SIG-M5 (cell line): ENCODE measurements at places on chromosomes 11 and 22.

GRCh38 chr11:8971196-8971923 lies 7.1 kb upstream of the TMEM9B start:
- DNase-seq = no peak

- no peak for DNase-seq
Observed at GRCh38 chr11:120869516-120870011, 154.3 kb upstream of the TBCEL start.

DNA sequence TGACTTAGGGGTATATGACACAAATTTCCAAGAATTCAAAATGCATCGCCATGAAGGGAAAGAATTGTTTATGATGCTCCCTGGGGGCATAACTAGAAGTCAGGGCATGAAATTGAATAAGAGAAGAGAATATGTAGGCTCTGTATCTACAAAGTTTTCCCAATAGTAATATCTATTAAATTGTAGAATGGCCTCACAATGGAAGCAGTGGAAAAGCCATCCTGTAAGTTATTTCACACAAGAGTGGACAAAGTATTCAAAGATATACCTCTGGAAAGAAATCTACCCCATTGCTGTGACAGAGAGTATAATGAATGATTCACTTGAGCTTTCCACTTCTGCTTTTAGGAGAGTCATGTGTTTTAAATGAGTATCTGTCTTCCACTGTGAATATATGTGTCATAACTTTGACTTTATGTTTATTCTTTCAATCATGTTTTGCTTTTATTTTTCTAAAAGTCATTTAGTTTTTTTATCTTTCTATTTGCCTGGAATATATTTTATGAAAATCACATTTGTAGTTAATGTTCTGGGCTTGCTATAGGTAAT lies 65.7 kb upstream of the DDI1 start:
- DNase-seq = no peak

- DNase-seq = no peak
Observed at GRCh38 chr22:19224985-19225384, 46.4 kb upstream of the SLC25A1 start.

DNA sequence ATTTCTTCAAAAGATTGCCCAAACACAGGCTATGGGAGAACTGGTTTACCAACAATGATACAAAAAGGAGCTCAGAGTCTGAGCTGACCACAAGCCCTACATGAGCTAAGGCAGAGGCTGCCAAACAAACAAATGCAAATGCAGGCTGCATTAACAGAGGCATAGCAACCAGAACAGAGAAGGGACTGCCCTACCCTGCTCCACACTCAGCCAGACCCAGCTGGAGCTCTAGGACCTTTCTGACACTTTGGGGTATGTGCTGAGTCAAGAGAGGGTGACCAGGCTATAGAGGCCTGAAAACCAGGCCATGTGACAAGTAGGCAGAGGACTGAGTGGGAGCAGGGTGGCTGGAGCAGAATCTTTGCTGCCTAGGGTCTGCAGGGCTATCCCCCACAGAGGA lies 17.8 kb upstream of the P2RY2 start:
- no peak for DNase-seq

GRCh38 chr11:15673408-15673831 lies 558.7 kb downstream of the INSC start:
- no peak for DNase-seq

- no peak for DNase-seq
Observed at GRCh38 chr11:44600261-44600660, 34.8 kb downstream of the CD82 start.

GRCh38 chr11:78203184-78203583 lies 14.5 kb downstream of the USP35 start:
- DNase-seq = no peak

DNA sequence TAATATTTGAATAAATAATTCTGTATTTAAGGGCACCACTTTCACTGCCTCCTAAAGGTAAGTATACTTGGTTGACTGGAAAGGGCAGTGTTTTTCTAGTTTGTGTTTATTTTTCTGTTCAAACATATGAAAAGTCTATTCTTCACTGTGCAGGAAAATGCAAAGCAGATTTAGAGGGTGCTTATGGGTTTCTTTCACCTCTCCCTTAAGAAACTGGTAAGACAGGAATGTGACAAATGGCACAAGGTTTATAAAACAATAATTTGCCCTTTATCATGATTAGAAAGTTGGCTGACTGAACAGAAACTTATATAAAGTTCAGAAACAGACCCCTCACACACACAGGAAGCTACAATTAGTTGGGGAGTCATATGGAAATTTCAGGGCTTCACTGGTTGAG lies 60.6 kb downstream of the PLEKHA7 start:
- no peak for DNase-seq
